ENCODE measurements at places on chromosomes 2 and 18.

- DNase-seq = peak; percentile 37
These were observed 87.0 kb downstream of the ALPK2 start for GRCh38 chr18:58541789-58542425.

DNA sequence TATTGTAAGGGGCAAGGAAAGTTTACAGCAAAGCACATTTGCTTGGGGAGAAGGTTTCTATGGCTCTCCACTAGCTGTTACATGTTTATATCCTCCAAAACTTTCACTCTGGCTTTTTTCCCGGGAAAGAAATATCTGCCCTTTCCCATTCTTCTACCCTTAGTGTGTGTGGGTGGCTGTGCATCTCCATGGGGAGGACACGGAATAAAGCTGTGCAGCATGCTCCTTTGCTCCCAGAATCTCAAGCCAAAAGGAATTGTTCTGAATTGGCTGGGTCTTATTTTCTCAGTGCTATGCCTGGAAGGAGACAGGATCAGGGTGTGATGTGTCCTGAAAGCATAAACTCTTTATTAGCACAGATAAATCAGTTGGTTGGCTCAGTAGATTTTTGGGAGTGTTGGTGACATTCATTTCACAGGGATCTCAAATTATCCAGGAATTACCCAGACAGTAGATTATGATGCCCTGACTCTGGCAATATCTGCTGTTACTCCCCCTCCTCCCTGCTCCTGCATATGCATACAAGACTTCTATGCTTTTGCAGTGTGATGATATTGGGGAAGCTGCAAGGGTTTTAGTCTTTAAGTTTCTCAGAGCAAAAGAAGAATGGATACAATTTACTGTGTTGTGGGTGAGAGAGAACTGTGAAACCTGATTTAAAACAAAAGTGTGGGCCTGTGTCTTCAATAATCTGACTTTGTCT is 63.1 kb downstream of the PARD3B start:
- DNase-seq = no peak

DNA sequence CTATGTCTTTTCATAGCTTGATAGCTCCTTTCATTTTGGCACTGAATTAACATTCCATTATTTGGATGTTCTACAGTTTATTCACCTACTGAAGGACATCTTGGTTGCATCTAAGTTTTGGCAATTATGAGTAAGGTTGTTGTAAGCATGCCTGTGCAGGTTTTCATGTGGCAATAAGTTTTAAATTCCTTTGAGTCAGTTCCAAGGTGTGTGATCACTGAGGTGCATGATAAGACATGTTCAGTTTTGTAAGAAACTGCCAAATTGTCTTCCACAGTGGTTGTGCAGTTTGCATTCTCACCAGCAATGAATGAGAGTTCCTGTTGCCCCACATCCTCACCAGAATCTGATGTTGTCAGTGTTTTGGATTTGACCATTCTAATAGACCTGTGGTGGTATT is 24.2 kb downstream of the XDH start:
- DNase-seq = no peak

DNA sequence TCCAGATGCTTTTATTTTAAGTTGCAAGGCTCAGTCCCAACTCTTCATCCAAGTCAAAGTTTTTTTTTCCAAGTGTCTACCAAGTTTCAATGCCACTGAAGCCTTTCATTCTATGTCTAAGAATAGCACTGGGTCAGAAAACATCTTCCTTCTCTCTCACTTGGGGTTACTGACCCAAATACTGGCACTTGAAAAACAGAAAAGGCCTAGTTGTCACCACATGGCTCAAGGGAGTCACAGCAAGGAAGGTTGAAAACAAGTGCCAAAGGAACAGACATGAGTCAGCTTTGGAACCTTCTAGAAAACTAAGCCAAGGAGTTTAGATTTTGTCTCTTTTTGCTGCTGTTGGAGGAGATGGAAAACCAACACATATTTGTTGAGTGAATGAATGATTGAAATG is 146.5 kb downstream of the COPS8 start:
- no peak for DNase-seq

GRCh38 chr2:210946395-210946794 is 390.0 kb downstream of the CPS1 start:
- DNase-seq = no peak

DNA sequence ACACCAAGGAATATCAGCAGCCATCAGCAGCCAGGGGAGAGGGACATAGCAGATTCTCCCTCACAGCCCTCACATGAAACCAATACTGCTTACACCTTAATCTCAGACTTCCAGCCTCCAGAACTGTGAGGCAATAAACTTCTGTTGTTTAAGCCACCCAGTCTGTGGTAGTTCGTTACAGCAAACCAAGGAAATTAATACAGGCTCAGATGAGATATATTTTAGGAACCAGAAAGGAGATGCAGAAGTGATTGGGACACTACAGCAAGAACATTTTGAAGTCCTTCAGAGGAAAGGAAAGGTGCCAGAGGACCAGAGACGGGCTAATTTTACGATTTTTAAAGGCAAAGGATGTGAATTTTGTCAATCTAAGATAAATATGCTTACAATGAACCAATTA is 60.6 kb downstream of the IKZF2 start:
- no peak for DNase-seq

DNA sequence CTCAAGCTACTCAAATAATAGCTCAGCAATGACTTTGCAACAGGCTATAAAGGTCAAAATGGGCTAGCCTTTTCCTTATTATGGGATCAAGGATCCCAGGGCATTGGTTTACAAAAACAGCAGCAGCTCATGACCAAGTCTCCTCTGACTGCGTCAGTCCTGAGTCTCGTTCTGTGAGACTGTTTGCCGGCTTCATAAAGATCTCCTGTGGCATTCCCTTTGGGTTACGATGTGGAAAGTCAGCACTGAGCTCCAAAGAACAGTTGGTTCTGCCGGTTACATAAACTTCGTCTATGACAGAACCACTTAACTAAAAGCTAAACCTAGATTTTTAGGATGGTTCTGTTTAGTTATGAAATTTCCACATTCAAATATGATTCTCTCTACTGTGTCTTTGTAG is 674.9 kb downstream of the ZEB2 start:
- DNase-seq = no peak

DNA sequence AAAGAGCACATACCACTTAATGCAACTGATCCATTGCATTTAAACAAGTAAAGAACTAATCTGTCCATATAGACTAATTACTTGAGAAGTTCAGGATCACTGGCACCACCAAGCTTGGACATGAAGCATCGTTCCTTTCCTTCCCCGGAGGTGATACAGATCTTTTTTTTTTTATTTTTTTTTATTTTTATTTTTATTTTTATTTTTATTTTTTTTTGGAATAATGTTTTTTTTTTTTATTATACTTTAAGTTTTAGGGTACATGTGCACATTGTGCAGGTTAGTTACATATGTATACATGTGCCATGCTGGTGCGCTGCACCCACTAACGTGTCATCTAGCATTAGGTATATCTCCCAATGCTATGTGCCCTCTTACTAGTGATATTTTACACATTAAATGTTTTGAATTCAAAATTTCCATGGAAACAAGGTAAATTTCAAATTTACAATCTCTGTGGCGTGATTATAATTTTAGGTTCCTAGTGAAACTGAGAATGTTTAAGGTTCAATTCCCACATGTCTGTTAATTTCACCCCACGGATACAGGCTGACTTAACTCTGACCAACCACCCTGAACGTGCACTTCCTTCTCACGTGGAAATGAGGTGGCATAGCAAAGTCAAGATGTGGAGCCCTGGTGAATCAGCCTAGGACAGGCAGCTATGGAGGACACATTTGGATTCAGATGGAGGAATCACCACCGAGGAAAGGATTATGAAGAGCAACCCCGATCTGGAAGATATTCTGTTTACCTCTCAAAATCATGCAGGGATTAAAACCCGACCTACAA is 101.6 kb upstream of the THOC1 start:
- DNase-seq = no peak

GRCh38 chr2:28523902-28524301 is 28.0 kb downstream of the PLB1 start:
- DNase-seq = no peak

DNA sequence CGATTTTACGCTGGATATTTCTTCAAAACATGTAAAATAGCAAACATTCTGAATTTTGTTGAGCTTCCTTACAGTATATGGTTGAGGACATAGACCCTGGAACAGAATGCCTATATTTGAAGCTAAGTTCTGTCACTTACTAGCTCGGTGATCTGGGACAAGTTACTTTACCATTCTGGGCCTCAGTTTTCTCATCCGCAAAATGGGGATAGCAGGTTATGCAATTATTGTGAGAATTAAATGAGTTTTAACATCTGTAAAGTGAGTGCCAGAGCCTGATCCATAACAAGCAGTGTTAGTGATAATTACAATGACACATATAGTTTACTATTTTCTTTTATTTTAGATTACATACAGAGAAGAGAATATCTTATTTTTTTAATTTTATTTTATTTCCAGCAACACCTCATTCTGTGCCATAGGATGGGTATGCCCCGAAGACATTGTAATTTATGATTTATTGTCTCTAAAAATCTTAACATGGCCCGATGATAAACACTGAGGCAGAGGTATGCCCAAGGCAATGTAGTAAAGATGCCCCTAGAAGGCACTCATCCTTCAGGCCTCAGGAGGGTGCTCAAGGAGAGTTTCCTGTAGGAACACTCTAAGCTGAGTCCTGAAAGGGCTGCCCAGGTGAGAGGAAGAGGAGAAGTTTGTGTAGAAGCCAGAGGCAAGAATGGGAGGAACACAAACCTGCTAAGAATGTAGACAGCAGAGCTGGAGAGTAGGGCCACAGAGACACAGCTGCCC is 250.9 kb downstream of the BCL11A start:
- DNase-seq = no peak

DNA sequence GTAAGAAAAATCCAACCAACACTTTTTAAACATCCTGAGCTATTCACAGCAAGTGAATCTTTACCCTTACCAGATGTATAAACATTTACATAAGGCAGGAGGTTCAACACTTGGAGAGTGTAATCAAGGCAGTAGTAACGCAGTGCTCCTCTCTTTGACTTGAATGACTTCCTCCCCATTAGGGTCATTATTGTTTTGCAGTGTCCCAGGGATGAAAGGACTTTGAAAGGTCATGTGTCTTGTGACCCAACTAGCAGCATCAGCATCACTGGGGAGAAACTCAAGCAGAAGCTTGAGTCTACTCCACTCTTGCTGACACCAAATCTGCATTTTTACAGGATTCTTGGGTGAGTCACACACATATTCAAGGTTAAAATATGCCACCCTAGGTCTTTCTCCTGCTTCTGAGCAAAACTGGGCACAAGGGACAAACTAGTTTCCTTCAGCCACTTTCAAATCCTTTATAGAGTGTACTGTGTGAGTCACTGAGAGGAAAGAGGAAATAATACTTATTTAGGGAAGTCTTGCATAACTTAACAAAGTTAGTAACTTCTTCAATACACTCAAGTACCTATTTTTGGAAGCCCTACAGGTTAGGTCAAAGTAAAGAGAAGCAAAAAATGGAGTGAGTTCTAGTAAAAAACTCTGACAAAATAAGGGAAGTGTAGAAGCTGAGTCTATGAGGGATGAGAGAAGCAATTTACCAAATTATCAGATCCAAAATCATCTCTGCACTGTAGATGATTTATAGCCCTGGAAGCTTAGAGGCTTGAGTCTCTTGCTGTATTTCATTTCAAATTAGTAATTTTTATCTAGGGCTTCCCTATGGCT is 51.0 kb upstream of the EML4 start:
- DNase-seq = peak; percentile 37

DNA sequence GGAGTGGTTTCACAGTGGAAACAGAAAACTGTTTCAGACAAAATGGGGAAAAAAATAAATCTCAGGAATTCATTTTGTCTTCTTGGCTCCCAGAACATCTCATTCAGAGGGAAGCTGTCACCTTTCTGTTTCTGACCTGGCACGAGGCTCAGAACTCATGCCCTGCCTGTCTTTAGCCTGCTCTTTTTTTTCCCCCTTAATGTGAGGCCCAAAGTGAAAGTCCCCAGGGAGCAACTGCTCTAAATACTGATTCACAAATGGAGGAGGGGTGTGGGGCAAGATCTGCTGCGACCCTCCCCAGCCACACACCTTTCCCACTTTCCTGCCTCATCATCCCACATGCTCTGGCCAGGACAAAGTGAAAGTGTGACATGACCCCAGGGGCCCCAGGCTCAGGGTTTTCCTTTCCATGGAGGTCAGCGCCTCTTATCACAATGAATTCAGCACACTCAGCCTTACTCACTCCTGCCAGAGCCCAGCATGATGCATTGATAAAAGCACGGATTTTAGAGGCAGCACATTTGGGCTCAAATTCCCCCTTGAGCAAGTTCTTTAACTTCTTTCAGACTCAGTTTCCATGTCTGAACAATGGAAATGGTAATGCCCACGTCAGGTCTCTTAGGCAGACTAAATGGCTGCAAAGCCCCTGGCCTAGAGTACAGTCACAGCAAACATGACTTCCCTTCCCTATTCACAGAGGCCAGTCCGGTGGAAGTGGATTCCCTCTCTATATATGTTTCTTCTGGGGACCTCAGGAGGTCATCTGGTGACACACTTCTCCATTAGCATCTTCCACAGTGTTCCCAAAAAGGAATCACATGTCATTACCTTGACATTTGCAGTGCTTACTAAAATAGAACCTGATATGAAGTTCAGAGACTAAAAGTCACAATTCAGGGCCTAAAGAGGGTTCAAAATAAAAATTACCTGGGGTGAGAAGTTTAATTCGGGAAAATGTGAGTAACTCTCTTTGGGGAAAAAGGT is 55.3 kb upstream of the TMEM163 start:
- DNase-seq = no peak

GRCh38 chr2:46861916-46862315 is 53.7 kb downstream of the MCFD2 start:
- DNase-seq = no peak

- DNase-seq = no peak
These were observed 222.6 kb upstream of the SALL3 start for GRCh38 chr18:78757014-78757413.
